Motor neuron (in vitro differentiated cells): ENCODE measurements at places on chromosomes 6 and 20. TPM values are rescaled to one million over a fixed set of nuclear protein-coding genes. Genes with fewer than 3 reads are reported as not detected.

GRCh38 chr20:36206068-36206467 lies 30.2 kb upstream of the AAR2 start:
- no peak for ATAC-seq

GRCh38 chr6:155415953-155416352 lies 39.7 kb downstream of the NOX3 start:
- ATAC-seq, result no peak

- ATAC-seq, result no peak
These were observed 47.1 kb upstream of the IFNGR1 start for GRCh38 chr6:137266309-137266586.

DNA sequence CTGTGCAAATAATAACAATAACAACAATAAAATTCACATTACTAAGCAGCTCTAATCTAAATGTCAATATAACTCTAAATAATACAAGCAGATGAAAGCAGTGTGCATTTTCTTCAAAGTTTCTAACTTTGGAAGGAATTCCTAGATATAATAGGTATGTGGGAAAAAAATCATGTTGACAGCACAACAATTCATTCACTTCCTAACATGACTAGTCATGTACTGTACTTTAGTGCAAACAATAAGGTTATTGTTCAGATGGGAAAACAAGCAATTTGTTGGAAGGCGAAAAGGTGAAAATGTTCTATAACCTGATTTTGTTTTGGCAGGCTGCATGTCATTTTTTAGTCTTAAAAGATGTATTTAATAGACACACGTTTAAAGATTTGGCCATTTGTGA lies 484.3 kb upstream of the JAG1 start:
- ATAC-seq, result no peak

DNA sequence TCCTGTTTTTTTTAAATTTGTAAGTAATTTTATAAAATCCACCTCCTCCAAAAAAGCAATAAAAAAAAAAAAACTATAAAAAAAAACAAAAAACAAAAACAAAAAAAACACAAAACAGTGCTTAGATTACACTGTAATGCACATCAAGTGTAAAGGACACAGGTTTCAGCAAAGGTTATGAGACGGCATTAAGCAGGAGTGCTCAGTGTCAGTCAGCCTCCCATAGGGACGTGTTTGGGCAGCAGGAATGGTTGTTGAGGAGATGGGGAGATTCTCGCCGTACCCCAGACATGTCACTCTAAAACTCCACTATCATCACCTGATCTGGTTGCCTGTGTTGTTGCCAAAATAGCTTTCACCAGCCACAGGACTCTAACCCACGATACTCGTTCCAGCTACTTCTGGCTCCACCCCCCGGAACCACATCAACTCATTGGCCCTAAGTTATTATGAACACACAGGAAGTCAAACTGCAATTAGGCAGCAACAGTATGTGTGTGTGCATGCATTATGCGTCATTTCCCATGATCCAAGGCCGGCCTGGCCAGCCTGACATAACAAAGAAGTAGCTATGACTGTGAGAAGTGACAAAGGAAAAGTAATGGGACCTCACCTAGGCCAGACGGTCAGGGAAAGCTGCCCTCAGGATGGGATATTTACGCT lies 28.7 kb downstream of the ECT2L start:
- no peak for ATAC-seq

DNA sequence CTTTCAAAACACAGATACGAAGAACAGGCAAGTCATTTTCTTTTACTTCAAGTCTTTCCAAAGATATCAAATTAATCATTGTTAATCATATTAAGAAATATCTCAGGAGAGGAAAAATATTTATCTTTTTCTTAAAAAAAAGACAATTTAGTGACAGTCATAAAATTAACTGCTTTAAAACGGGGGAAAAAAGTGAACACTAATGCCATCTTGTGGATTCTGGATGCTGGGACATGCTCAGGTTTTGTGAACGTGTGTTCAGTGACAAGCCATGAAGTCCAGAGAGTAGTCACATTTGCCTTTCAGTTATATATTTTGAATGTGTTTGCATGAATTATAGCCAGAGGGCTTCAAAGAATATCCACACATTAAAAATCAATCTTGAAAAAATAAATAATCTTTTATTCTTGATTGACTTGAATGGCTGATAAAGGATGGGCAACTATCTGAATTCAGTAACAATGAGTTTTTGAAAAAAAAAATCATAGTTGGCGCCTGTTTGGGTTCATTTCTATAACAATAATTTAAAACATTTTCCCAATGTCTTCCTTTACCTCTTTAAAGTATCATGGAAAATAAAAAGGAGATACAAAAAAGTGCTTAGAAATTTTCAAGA lies 74.7 kb upstream of the NOX3 start:
- no peak for ATAC-seq

DNA sequence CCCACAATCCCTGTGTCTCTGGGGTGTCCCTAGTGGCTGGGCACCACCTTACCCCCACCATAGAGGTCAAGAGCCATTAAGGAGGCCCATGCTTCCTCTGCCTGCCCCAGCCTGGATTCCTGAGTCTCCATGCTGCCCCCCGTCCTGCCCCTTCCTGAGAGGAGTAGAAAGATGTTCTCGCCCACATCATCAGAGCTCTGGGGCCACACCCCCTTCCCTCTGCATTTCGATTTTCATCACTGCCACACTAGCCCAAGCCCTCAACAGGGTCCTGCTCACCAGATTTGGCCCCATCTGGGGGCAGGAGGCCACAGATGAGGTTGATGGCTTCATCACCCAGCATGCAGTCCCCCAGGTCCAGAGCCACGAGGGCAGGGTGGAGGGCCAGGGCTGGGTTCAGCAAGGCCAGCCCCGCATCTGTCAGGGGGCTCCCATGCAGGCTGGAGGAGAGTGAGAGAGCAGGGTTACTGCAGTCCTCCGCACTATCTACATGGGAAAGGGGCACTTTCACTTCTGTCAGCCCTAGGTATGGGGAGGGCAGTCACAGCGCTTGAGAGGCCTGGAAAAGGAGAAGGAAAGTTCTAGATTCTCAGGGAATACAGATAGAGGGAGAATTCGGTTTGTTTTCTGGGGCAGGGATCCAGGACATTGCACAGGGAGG lies 1.5 kb downstream of the LRRC73 start:
- no peak for ATAC-seq

- ATAC-seq, result no peak
These were observed 114.0 kb downstream of the VEGFA start for GRCh38 chr6:43883847-43884651.

- ATAC-seq, result no peak
These were observed 50.8 kb upstream of the IPCEF1 start for GRCh38 chr6:154407440-154407839.

GRCh38 chr6:107266563-107266962 lies 151.2 kb upstream of the BEND3 start:
- peak; percentile 30 for ATAC-seq

SGK1 gene
- 12.2 and 14.2 TPM in 2 replicates for total RNA-seq

BEND3 gene
- total RNA-seq, result 2.1 and 2.2 TPM in 2 replicates

PHACTR3 gene
- total RNA-seq, result 0.19 and 0.28 TPM in 2 replicates

ZNFX1 gene
- total RNA-seq, result 108 and 113 TPM in 2 replicates
